ENCODE measurements at places on chromosomes 12 and 14.

GRCh38 chr12:131749618-131750315 lies 38.9 kb downstream of the SFSWAP start:
- peak; percentile 34 for DNase-seq

- no peak for DNase-seq
Measured at GRCh38 chr12:63410197-63410596, 258.1 kb downstream of the DPY19L2 start.

GRCh38 chr12:127401536-127401935 lies 865.4 kb upstream of the TMEM132C start:
- no peak for DNase-seq

GRCh38 chr14:67335781-67336180 lies 23.8 kb downstream of the ATP6V1D start:
- no peak for DNase-seq

GRCh38 chr12:12891881-12892355 lies 556 bp downstream of the GPRC5A start:
- DNase-seq, result no peak

DNA sequence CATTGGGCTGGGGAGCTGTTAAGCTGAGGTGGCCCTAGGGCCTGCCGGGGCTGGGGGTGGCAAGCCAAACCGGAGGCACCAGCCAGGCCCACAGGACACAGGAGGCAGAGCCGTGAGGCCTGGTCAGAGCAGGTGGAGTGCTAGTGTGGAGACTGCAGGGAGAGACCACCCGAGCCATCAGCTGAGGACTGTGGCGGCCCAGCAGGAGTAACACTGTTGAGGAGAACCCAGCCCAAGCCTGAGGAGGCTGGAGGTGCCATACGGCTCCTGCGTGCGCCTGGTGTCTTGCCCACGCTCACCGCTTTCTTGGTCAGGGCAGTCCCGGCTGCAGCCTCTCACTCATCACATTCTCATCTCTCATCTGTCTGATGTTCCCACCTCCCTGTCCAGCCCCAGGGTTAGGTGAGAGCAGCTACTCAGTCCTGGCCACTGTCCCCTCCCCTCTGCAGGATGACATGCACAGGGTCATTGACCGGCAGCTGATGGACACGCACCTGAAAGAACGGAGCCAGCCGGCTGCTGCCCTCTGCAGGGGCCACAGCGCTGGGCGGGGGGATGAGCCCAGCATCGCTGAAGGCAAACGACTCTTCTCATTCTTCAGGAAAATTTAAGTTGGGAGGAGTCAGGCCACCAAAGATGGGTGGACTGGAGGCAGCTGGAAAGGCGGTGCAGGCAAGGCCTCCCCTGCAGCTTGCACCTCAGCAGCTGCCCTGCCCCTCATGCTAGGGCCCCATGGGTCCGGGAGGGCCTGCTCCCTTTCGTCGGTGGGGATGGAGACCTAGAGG lies 23.8 kb downstream of the RAB35 start:
- DNase-seq, result peak; percentile 48

DNA sequence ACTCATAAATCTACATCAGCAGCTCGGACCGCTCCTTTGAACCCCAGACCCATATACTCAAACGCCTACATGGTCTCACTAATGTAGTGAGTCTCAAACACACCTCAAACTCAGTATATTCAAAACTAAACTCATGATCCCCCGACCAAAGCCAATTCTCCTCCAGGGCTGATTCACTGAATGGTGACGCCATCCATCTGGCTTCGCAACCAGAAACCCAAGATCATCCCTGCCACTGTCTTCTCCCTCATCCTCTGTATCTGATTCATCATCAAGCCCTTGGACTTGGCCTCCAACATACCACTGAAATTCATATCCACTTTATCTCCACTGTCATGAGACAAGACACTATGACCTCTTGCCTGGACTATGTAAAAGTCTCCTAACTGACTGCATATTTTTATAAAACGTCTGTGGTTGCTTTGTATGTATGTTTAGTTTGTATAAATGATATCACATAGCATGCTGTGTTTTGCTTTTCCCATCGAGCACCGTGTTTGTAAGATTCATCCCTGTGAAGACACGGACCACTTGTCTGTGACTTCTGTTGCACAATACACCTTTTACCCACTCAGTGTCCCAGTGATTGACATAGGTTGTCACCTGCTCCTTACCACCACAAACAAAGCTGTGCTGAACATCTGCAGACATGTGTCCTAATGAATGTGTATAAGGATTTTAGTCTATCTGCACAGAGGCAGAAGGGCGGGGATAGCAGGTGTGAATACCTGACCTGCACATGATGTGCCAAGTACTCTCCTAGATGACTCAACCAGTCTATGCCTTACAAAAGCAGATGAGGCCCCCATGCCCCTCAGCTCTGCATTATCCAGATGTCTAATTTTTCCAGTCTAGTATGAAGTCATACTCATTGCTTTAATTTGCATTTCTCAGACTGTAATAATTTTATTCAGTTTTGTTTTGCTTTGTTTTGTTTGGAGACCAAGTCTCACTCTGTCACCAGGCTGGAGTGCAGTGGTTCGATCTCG lies 76.9 kb downstream of the VWF start:
- DNase-seq, result no peak

- DNase-seq, result no peak
Measured at GRCh38 chr14:77151245-77151644, 9.7 kb upstream of the ZDHHC22 start.

DNA sequence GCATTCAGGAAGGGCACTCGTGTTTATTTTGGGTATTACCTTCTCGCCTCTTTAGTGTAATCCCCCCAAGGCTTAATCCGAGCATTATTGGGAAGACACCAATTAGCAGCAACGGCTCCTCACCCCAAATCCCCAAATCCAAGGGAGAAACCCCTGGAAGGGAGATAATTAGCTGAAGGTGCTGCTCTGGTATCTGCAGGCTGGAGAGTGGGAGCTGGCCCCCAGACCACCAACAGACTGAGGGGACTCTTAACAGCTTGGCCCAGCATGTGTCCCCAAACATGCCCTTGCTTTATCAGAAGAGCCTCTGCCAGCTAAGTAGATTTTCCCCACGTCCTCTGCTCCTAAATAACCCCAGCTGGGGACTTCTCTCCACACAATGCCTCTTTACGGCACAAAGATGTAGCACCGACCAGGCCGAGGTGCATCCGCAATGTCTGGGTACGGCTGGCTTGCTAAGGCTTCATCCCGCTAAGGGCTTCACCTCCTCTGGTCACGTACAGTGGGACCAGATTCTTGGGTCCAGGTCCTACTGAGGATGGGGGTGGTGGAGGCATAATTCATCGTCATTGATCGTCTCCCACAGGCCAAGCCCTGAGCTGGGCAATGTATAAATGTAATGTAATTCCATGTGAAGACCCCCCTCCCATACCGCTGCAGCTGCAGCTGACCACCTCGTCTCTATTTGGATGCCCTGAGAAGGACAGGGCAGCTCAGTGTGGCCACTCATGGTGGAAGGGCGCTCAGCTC lies 123.7 kb upstream of the GSC start:
- no peak for DNase-seq

DNA sequence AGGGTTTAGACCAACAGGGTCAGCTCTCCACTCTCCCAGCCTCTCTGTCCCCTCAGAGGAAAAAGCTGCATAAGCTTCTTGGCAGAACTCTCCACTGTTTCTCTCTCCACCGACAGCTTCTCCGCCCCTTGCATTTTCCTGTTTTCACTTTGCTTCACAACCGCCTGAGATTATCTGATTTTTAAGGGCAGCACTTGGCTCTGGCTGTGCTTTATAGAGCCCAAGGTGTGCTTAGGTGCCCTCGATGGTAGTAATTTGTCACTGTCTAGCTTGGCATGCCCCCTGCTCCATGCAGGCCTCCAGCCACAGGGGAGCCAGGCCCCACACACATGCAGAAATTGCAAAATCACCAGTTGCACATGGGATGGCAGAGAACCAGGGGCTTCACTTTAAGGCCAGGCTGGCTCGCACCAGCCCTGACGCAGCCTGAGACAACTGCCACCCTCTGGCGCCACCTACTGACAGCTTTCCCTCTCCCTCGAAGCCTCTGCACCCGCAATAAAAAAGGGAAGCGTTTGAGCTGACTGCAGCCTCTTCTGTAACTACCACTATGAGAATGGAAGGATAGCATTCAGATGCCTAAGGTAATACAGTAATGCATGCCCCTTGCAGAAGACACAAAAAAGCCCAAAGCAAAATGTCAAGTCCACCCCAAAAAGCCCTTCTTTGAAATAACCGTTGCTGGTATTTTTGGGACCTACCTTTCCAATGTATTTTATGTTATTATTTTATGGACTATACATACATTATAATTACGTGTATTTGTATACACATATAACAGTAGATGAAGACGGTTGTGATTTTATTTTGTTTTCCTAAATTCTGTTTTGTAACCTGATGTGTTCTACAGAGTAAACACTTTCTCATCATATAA lies 32.0 kb upstream of the RIMBP2 start:
- DNase-seq, result peak; percentile 81

GRCh38 chr12:104991565-104992128 lies 5.5 kb downstream of the NOPCHAP1 start:
- DNase-seq, result no peak

DNA sequence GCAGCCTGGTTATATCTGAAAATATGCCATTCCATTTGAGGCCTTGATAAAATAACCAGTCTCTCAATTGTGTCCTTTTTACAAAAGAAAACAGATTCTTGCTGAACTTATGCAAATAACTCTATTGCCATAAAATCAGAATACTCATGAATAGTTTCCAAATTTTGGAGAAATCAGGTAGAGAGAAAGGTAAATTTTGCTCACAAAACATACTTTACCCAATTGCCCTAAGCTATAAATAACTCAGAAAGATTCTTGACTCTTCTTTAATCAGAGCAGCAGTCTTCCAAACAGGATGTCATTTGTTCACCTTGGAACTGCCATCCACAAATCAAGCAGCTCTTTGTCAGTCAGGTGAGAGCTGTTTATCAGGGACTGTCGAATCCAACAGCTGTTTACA lies 12.6 kb downstream of the ZNF26 start:
- DNase-seq, result no peak

- DNase-seq, result no peak
Measured at GRCh38 chr12:110966081-110966760, 45.8 kb upstream of the MYL2 start.

DNA sequence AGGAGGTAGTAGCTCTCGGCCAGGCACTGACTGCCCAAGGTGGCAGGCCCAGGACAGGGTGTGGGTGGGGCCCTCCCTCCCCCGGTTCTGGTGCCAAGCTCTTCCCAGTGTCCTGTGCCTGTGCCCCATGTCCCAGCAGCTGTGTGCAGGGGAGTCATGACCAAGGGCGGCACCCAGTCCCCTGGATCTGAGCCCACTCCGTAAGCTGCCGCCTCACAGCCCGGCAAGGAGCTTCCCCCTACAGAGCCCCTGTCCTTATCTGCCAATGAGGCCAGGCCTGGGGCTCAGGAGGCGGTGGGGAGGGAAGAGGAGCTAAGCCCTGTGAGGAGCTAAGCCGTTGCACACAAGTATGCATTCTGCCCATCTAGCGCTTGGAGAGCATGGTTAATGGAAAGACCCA lies 5.6 kb upstream of the C14orf180 start:
- DNase-seq, result no peak

- no peak for DNase-seq
Measured at GRCh38 chr14:75404847-75405246, 23.0 kb upstream of the JDP2 start.

- no peak for DNase-seq
Measured at GRCh38 chr12:57898308-57898970, 42.9 kb upstream of the ATP23 start.

GRCh38 chr14:66139432-66139831 lies 346.7 kb upstream of the CCDC196 start:
- no peak for DNase-seq

GRCh38 chr12:10636611-10637010 lies 23.2 kb upstream of the MAGOHB start:
- no peak for DNase-seq

DNA sequence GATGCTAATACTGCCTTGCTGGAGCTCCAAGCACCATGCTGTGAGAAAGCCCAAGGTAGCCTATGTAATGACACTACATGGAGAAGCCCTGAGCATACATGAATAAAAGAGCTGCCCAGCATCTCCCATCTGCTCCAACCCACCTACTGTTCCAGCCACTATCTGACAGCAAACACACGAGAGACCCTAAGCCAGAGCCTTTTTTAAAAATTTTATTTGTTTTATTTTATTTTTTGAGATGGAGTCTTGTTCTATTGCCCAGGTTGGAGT lies 95.2 kb upstream of the PRICKLE1 start:
- DNase-seq, result no peak

DNA sequence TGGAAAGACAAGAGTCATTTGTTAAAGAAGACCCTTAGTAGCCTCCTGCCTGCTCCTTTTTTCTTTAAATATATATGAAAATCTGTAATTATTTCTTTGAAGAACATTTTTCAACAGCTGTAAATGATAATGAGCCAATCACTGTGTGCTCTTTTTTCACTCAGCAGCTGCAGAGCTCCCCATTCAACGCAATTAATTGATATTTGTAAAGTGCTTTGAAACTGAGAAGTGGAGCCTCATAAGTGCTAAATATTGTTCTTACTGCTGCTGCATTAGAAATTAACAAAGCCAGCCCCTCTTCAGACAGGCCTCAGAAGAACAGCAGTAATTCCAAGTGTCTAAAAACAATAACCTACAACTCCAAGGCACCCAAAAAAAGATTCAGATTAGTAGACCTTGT lies 224.3 kb downstream of the GXYLT1 start:
- no peak for DNase-seq

DNA sequence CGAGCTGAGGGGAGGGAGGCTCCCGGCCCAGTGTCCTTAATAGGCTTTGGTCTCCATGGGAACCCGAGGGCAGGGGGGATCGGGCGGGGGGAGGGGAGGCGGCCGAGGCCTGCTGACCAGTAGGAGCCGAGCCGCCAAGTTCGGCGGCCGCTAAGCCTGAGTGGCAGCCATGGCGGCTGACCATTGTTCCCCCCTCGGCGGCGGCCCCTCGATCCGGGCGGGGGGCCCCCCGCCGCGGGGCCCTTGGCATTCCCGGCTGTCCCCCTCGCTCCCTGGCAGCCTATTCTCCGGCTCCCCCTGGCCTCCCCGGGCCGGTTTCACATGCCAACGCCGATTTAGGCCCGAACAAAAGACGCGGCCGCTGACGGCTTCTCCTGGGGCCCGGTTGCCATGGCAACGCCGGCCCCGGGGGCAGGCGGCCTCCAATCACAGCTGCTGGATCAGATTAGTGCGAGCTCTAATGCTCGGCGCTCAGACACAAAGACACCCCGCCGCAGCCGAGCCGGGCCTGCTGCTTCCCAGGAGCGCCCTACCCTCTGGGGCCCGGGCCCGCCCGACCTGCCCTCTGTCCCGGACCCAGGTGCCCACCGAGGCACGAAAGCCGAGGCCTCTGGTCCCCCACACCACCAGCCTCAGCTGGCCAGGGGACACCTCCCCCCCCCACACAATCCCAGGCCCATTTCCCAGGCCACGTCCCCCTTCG lies 7.3 kb downstream of the MSI1 start:
- peak; percentile 53 for DNase-seq

Measured in psoas muscle (tissue), 8 donors.